ENCODE measurements at places on chromosomes 12 and 14.

GRCh38 chr12:66189889-66190288 lies 875 bp downstream of the IRAK3 start:
- no peak for DNase-seq

- DNase-seq, result peak; percentile 24
Observed at GRCh38 chr12:126936181-126936851, 1330.7 kb upstream of the TMEM132C start.

GRCh38 chr14:92143309-92143708 lies 21.5 kb downstream of the CPSF2 start:
- DNase-seq, result no peak

GRCh38 chr14:24264298-24264697 lies 1.3 kb upstream of the TGM1 start:
- DNase-seq, result no peak

GRCh38 chr12:71763677-71764379 lies 9.2 kb downstream of the RAB21 start:
- DNase-seq, result no peak

GRCh38 chr12:109450980-109451379 lies 26.1 kb downstream of the KCTD10 start:
- DNase-seq, result no peak

GRCh38 chr12:56007564-56008559 lies 10.8 kb downstream of the SUOX start:
- peak; percentile 31 for DNase-seq

DNA sequence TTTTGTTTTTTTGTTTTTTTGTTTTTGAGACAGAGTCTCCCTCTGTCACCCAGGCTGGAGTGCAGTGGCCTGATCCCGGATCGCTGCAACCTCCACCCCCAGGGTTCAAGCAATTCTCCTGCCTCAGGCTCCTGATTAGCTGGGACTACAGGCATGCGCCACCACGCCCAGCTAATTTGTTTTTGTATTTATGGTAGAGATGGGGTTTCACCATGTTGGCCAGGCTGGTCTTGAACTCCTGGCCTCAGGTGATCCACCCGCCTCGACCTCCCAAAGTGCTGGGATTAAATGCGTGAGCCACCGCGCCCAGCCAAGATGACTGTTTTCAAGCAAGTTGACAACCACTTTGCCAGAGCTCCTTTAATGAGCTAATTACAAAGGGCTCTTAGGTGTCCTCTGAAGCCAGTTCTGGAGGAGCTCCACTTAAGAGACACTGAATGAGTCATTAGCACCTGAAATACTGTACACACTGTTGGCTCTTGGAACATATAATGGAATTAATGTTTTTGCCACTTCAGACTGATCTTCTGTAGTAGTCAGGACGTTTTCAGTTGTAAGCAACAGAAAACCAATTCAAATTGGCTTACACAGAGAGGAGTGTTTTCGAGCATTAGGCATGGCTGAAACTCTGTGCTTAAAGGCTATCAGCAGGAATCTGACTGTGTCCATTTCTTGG lies 55.4 kb upstream of the MED13L start:
- DNase-seq, result no peak

- no peak for DNase-seq
Observed at GRCh38 chr12:131157743-131158142, 204.0 kb downstream of the ADGRD1 start.

DNA sequence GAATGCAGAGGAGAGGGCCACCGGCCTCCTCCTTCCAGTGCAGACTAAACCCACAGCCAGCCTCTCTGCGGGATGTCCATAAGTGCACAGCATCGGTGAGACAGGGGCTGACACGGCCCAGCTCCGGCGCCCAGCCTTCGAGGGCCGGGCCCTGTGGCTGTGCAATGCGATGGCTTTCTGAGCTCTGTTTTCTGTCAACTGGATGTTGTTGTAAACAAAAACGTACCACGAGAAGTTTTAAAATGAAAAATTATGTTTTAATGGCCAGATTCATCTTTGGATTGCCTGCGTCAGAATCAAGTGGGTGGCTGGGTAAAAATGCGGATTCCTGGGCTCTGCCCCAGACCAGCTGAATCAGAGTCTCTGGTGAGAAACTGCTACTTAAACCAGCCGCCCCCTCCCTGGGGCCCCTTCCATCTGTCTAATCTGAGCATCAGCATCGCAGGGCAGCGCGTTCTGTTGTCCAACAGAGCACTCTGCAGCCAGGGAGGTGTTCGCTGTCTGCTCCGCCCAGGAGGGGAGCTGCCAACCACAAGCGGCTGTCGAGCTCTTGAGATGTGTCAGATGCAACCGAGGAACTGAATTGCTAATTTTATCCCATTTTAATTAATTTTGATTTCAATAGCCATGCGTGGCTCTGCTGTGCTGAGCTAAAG lies 133.4 kb downstream of the RFLNA start:
- DNase-seq, result peak; percentile 47

DNA sequence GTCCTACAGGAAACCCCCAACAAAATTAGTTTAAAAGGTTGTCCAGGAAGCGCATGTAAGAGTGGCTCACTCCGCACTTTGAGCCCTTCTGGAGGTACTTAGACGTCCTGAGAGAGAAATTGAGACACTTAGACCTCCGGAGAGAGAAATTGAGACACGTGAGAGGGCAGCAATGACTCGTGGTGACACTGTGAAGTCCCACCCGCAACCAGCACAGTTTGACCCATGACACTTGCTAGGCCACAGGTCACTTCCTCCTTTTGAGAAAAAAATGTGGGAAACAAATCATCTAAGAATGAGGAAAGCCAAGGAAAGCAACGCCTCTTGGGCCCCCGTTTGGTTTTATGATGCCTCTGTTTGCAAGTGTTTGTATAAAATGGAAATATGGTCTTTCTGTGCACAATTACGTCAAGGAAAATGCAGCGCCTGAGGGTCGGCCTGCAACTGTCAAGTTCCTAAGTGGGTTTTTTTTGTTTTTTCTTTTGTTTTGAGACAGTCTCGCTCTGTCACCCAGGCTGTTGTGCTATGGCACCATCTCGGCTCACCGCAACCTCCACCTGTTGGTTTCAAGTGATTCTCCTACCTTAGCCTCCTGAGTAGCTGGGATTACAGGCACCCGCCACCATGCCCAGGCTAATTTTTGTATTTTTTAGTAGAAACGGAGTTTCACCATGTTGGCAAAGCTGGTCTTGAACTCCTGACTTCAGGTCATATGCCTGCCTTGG lies 13.6 kb upstream of the CDCA4 start:
- no peak for DNase-seq

GRCh38 chr12:59859171-59859510 lies 263.3 kb downstream of the SLC16A7 start:
- no peak for DNase-seq

DNA sequence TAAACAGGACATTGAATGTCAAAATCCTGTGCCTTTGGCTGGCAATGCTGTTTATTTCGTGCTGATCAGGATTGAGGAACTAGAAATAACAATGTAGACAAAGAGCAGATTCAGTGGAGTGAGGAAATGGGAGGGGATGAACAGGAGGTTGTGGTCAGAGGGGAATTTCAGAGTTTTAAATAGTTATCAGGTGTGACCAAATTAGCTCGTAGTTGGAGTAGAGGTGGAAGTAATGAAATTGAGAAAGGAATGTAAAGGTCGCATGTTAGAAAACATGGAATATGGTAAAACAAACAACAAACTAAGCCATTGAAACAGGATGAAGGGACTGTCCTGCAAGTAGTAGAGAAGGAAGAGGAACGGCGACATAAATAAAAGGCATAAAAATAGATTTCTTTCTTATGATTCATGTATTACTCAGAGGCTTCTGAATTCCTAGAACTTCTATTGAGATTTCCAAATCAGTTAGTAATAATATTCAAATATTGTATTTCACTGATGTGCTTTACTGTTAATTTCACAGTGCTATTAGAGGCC lies 9.5 kb upstream of the SAV1 start:
- DNase-seq, result peak; percentile 78

DNA sequence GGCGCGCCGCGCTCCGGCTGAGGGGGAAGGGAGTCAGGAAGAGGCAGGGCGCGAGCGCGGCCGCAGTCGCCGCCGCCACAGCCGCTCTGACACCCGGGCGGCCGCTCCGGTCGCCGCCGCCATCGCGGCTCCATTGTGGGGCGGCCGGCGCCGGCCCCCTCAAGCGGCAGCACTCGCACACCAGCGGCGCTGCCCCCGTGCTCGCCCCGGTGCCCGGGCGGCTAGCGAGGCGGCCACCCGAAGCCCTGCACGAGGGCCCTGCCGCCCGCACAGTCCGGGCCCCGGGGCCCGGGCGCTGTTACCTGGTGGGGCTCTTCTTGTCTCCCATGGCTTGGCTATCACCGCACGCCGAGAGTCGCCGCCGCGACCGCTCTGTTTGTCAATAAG lies 202 bp downstream of the YAF2 start:
- no peak for DNase-seq

DNA sequence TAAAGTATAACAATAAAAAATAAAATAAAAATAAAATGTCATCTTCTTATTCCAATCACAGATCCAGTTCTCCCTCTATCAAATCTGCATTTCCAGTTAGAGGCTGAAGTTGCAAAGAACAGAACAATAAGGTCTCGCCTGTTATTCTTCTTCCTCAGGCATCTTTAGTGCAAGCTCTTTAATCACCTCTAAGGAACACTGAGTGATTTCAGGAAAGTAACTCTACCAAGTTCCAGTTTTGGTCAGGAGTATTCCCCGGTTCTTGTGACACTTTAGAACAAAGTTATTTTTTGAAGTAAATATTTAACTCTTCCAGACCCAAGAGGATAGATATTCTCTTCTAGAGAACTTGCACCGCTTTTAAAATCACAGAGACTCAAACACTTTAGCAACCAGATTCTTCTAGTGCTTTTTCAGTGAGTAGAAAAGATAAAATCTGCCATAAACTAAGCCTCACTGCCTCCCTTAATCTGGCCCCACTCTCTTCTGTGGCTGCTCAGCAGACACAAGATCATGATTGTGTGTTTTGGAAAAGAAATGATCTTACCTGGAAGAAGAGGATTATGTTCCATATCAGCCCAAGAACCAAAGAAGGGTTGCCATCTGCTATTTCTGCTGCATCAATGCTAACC lies 57.9 kb upstream of the DICER1 start:
- DNase-seq, result no peak

GRCh38 chr14:86027990-86028389 lies 498.0 kb downstream of the FLRT2 start:
- no peak for DNase-seq

DNA sequence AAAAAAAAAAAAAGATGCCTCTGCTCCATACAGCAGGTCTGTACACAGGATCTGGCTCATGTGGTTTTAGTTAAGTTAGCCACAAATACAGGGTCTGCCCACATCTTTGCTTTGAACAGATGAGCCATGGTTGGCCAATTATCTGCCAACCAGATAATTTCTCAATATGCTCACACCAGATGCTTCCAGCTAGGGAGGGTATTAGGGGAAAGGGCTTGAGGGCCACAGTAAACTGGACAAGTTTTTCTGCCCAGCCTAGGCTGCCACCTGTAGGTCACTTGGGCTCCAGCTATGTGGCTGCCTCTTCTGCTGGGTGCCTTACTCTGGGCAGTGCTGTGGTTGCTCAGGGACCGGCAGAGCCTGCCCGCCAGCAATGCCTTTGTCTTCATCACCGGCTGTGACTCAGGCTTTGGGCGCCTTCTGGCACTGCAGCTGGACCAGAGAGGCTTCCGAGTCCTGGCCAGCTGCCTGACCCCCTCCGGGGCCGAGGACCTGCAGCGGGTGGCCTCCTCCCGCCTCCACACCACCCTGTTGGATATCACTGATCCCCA lies 776 bp downstream of the RDH5 start:
- peak; percentile 98 for DNase-seq

DNA sequence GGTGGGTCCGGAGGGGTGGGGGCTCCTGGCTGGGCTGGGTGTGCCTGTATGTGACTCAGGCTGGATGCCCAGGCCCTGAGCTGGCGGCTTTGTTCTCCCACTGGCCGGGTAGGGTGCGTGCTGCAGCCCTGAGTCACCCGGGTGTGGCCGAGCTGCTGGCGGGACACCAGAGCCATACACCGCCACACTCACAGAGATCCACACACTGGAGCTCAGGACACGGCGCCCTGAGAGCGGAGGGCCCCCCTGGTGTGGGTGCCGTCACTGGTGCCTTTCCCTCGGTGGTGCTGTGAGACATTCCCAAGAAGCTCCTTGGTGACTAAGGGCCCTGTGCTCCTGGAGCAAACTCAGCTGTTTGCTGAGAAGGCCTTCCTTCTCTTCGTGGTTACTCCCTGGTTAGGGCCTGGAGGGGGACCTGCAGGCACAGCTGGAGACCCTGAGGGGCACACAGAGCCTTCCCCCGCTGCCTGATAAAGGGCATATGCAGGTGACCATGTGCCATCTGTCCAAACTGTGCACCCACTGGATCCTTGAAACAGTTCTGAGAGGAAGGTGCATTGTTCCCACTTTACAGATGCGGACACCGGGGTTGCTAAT lies 44.3 kb downstream of the KRT80 start:
- peak; percentile 100 for DNase-seq

- peak; percentile 9 for DNase-seq
Observed at GRCh38 chr12:15540005-15540404, 217.7 kb downstream of the PTPRO start.

DNA sequence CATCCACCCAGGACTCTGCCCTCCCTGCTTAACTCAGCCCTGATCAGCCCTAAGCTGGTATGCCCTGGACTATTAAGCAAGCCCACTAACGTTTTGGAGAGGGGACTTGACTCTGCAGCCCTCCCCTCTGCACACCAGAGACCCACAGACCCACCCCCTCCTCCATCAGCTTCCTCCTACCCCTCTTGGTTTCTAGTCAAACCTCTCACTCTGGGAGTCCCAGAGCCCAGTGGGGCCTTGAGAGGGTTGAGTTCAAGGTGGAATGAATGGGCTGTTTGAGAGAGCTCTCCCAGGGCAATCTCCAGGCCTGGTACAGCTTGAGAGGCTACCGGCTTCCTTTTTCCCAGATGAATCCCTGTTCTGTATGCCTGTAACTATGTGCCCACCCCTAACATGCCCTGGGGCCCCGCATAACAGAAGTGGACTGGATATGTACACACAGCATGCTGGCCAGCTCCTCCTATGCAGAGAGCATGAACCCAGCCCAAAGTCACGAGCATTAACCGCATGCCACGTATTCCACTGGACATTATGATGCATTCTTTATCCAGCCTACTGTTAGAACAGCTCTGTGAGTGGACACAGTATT lies 43.6 kb downstream of the IRF2BPL start:
- peak; percentile 86 for DNase-seq

DNA sequence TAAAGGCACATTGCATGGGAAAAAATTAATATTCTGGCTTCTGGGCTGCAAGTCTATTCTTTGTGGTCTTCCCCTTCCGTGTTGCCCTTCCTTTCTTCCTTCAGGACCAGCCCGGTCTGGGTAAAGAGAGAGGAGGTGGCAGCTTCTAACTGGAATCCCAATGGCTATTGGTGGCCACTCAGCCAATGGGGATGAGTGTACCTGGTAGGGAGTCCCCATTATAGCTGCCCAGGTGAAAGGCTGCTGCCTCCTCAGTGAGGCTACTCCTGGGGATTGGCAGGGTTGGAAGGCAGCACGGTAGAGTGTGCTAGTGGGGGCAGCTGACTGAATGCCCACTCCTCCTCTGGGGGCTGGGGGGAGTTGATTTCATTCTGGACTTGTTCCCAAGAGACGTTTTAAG lies 112.6 kb downstream of the RBM19 start:
- no peak for DNase-seq

DNA sequence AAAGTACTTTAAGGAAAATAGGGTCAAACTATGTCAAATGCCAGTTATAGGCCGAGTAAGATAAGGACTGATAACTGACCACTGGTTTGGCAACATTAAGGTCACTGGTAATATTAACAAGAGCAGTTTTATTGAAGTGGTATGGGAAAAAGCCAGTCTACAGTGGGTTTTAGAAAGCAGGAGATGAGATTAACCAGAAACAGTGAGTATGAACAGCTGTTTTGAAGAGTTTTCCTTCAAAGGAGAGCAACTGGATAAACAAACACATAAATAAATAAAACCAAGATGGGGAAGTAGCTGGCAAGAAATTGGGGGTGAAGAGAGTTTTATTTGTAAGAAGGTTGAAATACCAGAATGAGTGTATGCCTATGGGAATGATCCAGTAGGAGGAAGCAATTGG lies 30.3 kb downstream of the KITLG start:
- no peak for DNase-seq
